ENCODE measurements at places on chromosomes 1 and 21.
A peak's percentile ranks its signal among the peaks of the same experiment; 100 is the strongest.

DNA sequence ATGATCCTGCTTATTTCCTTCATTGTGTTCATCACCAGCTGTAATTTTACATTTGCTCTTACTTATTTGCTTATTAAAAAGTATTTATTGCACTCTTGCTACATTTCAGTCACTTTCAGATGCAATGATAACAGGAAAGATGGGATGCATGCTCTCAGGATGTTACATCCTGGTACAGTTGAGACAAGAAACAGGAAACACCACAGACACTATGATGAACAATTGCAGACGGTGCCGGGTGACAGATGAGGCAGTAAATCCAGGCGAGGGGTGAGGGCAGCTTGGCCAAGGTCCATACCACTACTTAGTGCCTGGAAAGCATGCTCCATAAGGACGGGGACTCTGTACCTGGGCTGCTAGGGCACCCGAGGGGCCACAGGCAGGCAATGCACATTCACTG lies 156.6 kb upstream of the RAB4A start:
- no peak for DNase-seq

DNA sequence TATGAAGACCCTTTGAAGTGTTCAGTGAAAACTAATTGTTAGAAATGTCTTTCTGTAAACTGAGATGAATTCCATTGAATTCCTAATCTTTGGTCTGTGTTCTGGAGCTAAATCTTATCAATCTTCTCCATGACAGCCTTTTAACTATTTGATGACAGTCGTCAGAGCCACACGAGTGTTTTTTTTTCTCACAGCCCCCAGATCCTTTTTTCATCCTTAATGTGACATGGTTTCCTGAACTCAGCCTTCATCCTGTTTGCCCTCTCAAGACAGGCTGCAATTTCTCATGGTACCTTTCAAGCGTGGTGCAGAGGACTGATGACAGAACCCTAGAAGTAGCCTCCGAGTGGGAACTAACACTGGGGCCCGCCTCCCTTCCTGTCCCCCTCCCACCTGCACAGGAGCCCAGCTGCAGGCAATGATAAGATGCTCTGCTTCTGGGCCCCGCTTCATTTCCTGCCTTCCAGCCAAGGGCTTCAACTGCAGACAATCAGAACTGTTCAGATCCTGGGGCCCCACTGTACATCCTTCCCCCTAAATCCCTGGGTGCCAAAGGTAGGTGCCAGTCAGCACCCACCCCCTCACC lies 114.6 kb upstream of the VAV3 start:
- no peak for DNase-seq

DNA sequence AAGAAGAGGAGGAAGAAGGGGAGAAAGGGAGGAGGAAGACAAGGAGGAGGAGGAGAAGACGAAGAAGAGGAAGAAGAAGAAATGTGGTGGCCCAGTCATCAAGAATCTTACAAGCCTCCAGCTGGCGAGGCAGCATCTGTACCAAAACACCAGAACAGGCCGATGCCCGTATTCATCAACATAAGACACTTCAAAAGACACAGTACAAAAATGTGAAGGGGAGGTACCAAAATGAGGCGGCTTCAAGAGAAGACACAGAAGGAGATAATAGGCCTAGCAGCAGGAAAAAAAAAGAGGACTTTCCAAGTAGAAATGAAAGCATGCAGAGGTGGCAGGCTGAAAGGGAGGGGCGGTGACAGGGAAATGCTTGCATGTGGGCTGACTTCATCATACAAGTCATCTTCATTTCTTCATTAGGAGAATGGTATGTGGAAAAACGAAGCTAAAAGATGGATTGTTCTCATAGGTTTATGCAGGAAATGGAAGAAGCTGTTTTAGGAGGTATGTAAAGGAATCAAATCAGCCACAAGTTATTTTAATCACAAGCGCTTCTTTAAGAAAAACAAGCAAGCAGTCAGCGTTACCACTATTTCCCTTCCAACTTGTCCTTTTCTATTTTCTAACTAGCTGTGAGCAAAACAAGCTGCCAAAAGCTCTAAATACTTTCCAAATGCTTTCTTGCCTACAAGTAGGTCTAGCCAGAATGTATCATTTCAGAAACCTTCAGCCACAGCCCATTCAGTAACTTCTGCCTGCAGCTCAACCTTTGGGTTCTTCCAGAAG lies 192.3 kb downstream of the SLC45A1 start:
- DNase-seq: no peak

DNA sequence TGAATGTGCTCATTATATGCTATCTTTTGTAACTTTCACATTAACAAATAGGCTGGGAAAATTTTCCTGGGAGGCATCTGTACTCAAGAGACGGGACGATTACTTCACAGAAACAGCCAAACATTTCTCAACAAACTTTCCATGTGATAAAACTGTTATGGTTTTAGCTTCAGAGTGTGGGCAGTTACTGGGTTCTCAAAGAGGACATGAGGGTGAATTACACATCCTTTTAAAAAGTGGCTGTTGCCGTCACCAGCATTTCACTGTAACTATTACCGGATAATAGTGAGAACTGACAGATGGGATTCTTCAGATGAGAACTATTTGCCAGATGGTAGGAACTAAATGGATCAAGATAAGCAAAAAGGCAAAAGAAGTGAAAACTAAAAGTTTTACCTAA lies 109.1 kb downstream of the APP start:
- DNase-seq: no peak

DNA sequence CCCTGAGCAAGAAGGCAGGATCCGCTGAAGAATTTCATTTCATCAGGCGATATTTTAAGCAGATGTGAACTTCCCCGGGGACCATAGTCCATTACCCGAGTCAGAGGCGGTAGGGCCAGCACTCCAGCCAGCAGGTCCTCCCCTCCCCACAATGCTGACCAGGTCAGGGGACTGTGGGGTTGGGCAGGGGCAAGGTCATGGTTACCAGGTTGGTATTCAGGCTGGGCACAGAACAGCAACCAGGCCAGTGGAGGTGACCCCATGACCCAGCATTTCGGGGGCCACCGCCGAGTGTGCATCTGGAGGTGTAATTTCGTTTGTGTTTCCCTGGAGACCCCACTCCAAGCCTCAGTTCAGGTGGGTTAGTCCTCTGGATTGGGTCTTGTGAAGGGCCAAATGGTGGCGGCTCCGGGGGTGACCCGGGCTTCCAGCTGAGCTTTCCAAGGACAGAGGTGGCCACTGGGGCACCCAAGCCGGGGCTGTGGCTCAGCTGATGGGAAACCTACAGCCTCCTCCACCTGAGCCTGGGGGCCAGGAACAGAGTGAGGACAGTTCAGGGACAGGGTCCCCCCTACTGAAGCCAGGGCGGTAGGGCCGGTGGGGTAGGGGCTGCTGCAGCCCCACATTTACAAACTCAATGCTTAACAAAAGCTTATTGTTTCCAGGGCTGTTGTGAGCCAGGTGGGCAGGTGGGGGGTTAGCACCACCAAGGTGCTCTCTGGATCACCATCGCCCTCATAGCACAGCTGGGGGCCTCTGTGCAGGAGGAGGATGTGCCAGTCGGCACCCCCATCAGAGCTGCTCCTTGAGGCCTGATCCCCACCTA lies 2.8 kb downstream of the PRDM16 start:
- DNase-seq: no peak

- DNase-seq: no peak
Observed at GRCh38 chr1:155171836-155172731, 1.0 kb downstream of the KRTCAP2 start.

DNA sequence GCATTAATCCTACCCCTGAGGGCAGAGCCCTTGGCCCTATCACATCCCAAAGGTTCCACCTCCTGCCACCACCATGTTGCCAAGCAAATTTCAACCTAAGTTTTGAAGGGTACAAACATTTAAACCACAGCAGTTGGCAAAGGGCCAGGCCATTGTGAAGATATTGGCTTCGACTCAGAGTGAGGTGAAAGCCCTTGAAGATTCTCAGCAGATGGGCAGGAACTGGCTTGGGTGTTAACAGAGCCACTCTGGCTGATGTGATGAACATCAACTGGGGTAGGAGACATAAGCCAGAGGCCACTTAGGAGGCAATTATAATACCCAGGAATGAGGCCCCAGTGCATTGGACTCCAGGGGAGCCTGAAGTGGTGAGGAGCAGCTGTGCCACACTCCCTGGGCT lies 207.7 kb upstream of the KAZN start:
- no peak for DNase-seq

- no peak for DNase-seq
Observed at GRCh38 chr1:14522077-14522925, 76.2 kb upstream of the KAZN start.

GRCh38 chr21:46055863-46056281 lies 42.0 kb upstream of the COL6A2 start:
- DNase-seq: peak; percentile 22

- DNase-seq: no peak
Observed at GRCh38 chr1:220391491-220391890, 119.2 kb upstream of the RAB3GAP2 start.

GRCh38 chr1:203508463-203509073 lies 14.6 kb downstream of the OPTC start:
- no peak for DNase-seq

DNA sequence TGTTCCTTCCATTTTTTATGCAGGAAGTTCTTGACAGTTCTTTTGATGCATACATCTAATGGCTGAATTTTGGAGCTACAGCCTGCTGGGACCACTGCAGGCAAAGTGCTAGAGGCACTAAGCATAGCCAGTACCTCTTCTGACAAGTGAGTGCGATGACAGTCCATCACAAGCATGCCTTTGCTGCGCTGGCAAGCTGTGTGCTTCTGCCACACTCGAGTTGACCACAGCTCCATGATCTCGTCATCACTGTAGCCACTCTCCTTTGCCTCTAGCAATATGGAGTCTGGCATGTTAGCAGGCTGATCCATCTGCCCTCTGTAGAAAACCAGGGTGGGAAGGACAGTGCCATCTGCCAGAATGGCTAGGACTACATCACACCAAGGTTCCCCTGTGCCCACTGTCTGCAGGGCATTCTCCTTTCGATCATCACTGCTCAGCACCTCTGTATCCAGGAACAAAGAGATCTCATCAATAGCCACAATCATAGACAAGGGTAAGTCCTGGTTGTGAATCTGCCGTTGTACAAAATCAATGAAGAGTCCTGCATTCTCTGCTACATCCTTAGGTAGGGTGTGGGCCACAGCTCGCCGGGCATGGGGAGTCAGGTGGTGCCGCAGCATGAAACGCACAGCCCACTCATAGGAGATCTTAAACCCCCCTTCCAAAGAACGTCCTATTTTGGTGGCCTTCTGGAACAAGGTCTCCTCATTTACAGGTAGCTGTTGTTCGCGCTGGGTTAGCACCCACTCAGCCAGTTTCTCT lies 6.0 kb downstream of the PSMB4 start:
- no peak for DNase-seq

GRCh38 chr1:204104331-204105130 lies 31.6 kb downstream of the SOX13 start:
- no peak for DNase-seq

- no peak for DNase-seq
Observed at GRCh38 chr1:217066794-217067193, 343.6 kb upstream of the ESRRG start.

GRCh38 chr1:53373246-53373645 lies 45.4 kb upstream of the LRP8 start:
- no peak for DNase-seq

- DNase-seq: no peak
Observed at GRCh38 chr1:208162903-208163302, 81.3 kb downstream of the PLXNA2 start.

DNA sequence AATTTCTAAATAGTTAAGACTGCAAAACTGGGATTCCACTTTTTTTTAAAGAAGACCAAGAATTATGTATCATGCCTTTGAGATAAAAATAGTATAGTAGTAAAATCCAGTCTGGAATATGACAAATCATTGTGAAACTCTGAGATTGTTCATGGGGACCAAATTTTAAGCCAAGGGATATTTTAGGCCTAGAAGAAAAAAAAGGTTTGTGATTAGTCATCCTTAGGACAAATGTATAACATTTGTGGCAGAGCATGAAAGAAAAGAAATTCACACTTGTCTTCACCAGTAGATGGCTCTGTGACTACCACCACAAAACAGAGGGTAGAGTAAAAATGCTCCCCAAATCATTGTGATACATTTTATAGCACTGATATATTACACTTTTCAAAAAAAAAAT lies 226.1 kb downstream of the KCTD3 start:
- DNase-seq: no peak

GRCh38 chr1:115330480-115331013 lies 7.5 kb downstream of the NGF start:
- no peak for DNase-seq

GRCh38 chr1:157142201-157142600 lies 4.0 kb upstream of the ETV3 start:
- DNase-seq: no peak

- DNase-seq: no peak
Observed at GRCh38 chr1:8879922-8880676, 1.6 kb upstream of the ENO1 start.

DNA sequence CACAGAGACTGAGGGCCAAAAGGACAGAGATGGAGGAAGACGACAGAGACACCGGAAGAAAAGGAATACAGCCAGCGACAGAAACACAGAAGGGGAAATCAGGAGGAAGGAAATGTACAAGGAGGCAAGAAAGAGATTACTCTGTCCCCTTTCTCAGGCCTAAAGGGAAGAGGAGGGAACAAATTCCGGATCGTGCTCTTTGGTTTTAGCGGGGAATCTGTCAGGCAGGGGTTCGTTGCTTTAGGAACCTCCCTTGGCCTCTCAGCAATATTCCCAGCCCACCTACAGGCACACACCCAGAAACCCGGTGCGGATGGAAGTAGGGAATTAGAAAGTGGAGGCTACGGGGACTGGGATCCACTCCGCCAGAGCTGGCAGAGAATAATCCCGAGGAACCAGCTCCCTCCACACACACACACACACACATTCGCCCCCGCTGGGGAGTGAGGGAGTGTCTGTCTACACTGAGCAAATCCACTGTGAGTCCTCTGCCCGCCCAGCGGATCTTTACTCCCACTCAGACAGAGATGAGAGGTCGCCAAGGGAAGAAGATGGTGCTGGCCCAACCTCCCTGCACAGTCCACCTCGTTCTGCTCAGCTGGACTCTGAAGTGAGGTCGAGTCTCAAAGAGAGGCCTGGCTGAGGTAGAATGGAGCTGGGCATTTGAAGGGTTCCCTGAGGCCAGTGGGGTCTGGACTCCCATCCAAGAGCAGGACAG lies 5.7 kb downstream of the TAL1 start:
- DNase-seq: no peak

GRCh38 chr1:64459743-64460142 lies 10.2 kb upstream of the CACHD1 start:
- no peak for DNase-seq

DNA sequence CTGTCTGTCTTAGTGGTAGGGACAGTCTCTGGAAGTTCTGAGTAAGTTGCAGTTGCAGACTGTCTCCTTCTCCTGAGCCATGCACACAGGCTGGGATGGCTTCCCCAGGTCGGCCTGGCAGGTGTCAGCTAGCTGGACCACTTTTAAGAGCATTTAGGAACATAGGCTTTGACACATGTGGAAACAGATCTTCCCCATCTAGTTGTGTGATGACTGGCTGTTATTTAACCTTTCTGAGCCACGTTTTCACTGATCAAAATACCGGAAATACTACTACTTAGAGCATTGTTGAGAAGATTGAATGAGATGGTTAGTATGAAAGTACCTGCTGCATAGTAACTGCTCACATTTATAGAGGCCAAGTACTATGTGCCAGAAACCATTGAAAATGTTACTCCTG lies 6.2 kb upstream of the MAPKAPK2 start:
- no peak for DNase-seq
